ENCODE measurements at places on chromosomes 16 and 17.

DNA sequence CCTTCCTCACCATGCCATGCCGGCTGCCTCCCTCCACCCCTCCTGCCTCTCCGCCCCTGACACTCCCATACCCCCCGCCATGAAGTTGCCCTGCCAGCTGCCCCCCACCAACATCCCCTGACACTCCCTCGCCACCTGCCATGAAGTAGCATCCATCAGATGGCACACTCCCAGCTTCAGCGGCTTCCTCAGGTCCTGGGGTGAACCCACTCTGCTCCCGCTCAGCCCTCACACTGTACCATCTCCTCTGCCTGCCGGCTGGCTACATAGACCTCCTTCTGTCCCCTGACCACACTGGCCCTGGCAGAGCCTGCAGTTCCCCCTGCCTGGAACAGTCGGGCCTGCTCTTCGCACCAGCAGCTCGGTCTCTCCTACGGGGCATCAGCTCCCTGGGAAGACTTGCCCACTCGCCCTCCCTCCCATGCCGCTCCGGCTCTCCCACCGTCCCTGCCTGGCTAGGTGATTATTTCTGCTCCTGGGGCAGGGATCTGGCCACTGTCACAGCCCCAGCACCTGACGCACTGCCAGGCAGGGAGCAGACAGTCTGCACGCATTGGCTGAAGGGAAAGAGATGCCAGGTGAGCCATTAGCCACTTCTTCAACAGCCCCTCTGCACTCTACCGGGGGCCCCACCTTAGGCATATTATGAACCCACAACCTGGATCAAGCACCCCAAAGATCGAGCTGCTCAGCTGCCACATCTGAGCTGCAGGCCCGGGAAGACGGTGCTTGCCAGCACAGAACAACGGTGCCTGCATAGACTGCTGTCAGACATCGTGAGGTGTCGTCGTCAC lies 9.0 kb downstream of the CANT1 start:
- DNase-seq = no peak

DNA sequence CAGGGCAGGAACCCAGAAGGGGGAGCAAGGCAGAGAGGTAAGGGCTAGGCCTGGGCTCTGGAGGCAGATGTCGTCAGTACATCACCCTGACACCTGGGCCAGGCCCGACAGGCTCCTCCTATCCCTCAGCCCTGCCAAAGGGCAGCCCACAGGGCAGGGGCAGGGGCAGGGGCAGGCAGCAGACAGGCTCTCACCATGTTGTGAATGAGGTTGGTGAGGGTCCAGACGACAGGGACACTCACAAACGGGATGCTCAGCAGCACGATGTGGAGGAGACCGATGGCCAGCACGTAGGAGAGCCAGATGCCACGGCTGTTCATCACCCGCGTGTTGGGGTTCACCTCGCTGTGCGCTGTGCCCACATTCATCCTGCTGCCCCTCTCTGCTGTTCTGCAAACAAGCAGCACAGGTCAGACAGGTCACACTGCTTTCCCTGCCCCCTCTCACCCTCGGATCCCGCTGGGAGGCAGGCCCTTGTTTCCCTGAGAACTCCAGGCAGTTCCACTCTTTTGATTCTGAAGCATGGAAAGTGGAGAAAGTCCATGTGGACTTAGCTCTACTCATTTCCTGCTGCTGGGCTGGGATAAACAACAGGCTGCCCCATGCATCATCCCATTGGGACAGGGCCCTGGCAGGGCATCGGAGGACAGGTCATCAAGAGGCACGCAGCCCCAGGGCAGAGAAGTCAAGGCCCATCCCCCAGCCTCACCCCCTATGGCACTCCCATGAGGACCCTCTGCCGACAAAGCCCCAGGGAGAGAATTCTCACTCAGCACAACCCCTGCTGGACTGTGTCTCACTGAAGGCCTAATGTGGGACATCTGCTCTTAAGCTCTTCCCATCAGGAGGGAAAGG lies 3.3 kb downstream of the ORMDL3 start:
- no peak for DNase-seq

DNA sequence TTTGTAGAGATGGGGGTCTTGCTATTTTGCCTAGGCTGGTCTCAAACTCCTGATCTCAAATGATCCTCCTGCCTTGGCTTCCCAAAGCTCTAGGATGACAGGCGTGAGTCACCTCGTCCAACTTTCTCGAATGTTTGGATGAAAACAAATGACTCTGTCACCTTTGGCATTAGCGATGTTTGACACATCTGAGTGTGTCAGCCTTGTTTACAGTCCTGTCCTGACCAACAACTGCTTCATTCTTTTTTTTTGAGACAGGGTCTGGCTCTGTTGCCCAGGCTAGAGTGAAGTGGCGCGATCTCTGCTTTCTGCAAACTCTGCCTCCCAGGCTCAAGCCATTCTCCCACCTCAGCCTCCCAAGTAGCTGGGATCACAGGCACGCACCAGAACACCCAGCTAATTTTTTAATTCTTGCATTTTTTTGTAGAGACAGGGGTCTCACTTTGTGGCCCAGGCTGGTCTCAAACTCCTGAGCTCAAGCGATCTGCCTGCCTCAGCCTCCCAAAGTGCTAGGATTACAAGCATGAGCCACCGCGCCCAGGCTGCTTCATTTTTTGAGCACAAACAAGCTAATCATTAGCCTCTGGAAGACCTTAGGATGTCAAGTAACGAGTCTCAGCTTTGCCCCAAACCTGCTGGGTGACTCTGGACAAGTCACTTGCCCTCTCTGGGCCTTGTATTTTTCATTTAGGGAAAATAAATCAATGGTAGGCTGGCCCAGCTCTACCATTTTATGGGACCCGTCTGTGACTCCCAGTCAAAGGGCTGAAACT lies 7.4 kb downstream of the MYH11 start:
- DNase-seq = no peak

GRCh38 chr17:76943781-76944213 lies 75.6 kb downstream of the MGAT5B start:
- no peak for DNase-seq

DNA sequence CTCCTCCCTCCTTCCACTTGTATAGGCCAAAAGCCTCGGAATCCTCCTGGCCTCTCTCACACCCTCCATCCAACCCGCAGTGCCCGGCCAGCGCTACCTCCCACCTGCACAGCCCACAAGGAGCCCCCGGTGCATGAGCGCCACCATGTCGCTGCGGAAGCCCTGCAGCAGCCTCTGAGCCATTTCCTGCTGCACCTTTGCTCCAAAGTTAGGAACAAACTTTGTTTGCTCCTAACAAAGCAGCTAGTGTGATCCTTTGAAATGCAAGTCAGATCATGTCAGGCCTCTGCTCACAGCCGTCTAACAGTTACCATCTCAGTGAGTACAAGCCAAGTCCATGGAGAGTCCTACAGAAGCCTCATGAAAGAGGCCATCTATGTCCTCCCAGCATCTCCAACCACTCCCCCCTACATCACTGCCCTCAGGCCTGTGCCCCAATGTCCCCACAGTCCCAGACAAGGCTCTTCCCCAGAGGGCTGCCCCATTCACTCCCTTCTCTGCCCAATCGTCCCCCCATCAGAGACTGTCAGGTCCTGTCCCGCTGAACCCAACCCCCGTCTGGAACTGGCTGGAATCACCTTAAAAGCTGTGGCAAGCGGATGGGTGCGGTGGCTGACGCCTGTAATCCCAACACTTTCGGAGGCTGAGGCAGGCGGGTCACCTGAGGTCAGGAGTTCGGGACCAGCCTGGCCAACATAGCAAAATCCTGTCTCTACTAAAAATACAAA lies 7.5 kb downstream of the DCAKD start:
- DNase-seq = no peak

DNA sequence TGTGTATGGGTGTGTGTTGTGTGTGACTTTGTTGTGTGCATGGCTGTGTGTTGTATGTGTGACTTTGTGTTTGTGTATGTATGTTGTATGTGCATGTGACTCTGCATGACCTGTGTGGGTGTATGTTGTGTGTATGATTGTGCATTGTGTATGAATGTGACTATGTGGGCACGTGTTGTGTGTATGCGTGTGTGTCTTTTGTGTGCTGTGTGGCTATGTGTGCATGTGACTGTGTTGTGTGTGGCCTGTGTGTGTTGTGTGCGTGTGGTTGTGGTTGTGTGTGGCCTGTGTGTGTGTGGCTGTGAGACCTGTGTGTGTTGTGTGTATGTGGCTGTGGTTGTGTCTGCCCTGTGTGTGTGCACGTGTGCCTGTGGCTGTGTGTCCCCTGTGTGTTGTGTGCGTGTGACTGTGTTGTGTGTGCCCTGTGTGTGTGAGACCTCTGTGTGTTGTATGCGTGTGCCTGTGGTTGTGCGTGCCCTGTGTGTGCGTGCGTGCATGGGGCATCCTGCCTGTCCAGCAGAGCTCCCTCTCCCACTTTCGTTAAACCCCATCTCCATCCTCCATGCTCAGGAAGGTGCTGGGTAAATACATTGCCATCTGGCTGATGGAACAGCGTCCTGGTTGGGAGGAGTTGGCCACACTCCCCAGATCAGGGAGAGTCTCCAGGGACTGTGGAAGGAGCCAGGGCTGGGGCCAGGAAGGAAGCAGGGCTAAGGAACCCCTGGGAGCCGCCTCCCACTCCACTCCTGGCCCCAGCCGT lies 90.1 kb upstream of the GSE1 start:
- DNase-seq = no peak
